ENCODE measurements at places on chromosomes 5 and 9. TPM values are rescaled to one million over a fixed set of nuclear protein-coding genes. Genes with fewer than 3 reads are reported as not detected.

GRCh38 chr9:10055886-10056395, 556.9 kb downstream of the PTPRD start:
- no peak for DNase-seq

DNA sequence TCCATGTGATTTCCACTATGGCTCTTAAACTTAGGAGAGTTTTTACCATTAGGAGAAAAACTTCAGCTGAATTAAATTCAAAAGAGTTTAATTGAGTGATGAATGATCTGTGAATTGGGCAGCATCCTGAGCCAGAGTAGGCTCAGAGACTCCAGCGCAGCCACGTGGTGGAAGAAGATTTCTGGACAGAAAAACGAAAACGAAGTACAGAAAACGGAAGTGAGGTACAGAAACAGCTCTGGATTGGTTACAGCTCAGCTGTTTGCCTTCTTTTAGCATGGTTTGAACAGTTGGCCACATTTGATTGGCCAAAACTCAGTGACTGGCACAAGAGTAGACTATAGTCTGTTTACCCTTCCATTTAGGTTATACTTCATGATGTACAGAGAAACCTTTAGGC, 69.2 kb upstream of the PLPP1 start:
- DNase-seq, result no peak

DNA sequence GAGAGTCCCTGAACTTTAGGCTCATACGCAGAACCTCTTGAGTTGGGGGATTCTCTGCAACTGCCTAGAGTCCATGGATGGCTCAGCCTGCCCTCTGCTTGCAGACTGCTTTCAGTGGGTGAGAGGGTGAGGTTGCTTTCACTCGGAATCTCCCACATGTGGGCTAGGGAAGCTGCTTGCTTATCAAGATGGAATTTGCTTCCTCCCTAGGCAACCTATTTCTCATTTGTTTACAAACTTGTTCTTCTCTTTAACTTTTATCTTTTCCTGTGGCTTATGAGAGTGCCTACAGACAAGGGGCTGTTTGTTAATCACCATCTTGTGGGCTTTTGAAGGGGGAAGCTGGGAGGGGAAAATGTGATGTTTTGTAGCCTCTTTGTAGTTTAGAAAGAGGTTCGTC, 10.0 kb downstream of the TLE4 start:
- no peak for DNase-seq

GRCh38 chr5:134432677-134433359, 21.1 kb upstream of the CDKN2AIPNL start:
- no peak for DNase-seq

- DNase-seq, result no peak
Observed at GRCh38 chr9:134693011-134693410, 51.4 kb downstream of the COL5A1 start.

- DNase-seq, result no peak
Observed at GRCh38 chr5:22926574-22926973, 73.4 kb upstream of the CDH12 start.

DNA sequence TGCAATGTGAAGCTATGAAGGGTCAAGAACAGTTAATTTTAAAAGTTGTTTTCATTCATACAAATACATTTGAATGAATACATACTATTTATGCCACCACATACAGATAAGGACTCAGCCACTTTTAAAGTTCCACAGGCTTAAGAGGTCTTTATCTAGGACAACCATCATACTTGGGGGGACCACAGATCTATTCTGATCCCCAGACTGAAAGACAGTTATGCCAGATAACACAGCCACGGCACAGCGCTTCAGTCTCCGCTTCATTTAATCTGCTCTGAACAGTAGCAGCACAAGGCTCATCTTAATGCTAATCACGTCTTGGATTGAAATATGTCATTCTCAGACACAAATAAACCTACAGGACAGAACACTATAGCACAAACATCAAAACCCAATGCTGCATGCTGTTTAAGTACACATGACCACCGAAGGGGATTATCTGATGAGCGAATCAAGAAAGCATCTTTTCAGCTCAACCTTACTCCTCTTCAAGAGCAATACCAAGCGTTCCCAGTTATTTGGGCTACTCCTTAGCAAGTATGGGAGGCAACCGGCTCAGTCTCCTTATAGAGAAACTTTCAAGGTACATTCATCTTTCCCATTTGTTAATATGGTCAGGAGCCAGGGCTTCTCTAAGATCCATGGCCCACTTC, 33.3 kb downstream of the PUM3 start:
- no peak for DNase-seq

- no peak for DNase-seq
Observed at GRCh38 chr9:4495537-4495936, 5.3 kb downstream of the SLC1A1 start.

DNA sequence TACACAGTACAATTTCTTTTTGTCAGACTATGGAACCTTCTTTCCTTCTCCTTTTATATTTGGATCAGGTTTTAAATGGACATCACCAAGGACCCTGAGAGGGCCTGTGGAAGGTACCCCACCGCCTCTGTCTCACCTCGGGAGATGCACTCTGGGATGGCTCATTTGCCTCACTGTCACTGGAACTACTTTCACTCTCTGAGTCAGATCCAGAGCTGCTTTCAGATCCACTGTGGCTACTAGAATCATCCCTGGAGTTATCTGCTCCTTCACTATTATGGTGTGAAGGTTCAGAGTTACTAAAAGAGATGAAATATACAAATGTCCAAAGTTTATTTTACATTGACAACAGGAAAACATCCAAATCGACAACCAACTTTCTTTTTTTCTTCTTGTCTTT, 24.6 kb downstream of the LEAP2 start:
- no peak for DNase-seq

DNA sequence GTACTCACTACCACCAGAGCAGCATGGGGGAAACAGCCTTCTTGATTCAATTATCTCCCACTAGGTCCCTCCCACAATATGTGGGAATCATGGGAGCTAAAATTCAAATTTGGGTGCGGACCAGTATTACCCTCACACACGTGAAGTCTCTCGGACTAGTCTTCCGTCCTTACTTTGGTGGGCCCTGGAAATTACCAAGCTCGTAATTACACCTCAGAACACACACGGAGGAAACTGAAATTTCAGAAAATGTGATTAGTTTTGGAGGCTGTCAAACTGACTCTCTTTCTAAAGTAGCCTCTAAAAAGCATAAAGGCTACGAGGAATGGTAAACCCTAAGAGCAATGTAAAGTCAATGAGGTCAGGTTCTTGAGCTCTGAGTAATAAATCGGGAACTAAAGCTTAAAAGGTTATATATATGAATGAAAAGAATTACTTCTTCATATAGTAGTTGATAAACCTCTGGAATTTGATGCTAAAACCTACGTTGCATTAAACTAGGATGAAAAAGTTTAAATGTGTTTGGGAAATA, 842 bp upstream of the FEM1C start:
- DNase-seq, result no peak

DNA sequence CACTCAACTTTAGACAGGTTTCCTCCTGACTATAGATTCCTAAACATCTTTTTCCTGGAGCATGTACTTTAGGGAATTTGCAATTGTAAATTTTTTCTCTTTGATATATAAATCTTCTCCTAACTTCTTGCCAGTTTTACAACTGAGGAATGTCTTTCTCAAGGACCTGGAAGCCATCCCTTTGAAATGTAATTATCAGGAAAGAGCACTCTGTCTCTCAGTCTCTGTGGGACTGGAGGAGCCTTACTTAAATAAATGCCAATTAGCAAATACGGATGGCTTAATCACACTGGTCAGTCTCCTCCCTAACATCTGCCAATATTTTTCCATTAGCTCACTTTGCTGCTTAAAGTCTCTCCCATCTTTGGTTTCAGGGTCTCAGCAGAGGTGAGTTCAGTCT, 344.3 kb upstream of the ARRDC3 start:
- DNase-seq, result no peak

- no peak for DNase-seq
Observed at GRCh38 chr5:133741396-133741795, 129.1 kb upstream of the FSTL4 start.

DNA sequence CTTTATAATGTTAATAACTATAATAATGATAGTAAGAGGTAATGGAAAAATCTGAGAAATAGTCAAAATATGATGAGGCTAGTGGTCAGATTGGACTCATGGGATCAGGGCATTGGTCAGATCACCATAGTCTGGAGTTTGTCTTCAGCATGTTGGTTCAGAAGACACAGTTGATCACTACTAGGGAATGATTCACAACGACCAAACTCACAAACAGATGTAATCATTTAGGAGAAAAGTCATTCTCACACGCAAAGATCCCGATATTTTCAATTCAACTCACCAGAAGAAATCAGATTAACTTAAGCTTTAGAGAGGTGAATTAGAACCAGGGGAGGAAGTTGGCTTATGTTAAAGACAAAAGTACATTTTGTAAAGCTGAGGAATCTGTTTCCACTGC, 131.8 kb downstream of the LURAP1L start:
- DNase-seq, result no peak

- DNase-seq, result no peak
Observed at GRCh38 chr9:104983491-104983890, 55.5 kb upstream of the ABCA1 start.

GRCh38 chr5:159005062-159005461, 94.7 kb downstream of the EBF1 start:
- no peak for DNase-seq

DNA sequence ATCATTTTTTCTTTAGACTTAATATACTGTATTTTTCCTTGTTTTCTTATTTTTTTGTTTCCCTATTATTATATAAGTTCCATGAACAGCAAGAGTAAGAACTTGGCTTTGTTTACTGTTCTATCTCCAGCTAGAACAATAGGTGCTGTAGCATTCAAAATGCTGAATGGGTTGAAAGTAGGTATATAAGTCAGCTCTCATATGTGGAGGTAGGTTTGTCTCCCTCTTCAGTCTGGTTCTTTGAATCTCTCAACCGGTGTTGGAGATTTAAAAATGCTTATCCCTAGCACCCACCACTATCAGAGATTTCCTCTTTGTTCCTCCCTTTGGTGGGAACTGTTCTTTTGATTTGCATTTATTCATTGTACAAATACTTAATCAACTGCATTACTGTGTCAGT, 87.5 kb upstream of the FSD1L start:
- DNase-seq, result no peak

DNA sequence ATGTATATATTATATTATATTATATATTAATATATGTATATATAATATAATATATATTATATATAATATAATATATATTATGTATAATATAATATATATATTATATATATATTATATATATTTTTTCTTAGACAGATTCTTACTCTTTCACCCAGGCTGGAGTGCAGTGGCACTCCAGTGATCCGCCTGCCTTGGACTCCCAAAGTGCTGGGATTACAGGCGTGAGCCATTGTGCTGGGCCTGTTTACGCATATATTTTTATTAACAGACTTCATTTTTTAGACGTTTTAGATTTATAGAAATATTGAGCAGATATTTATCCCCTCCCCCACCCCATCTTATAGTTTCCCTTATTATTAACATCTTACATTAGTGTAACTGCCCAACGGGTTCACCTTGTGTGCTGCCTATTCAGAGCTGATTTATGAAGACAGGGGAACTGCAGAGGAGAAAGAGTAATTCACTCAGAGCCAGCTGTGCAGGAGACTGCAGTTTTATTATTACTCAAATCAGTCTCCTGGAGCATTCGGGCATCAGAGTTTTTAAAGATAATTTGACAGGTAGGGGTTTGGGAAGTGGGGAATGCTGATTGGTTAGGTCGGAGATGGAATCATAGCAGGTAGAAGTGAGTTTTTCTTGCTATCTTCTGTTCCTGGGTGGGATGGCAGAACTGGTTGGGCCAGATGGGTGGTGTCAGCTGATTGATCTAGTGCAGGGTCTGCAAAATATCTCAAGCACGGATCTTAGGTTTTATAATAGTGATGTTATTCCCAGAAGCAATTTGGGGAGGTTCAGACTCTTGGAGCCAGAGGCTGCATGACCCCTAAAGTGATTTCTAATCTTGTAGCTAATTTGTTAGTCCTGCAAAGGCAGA, 93.4 kb downstream of the UNC13B start:
- no peak for DNase-seq

- DNase-seq, result no peak
Observed at GRCh38 chr5:18720002-18720401, 1085.7 kb downstream of the TAF11L14 start.

- DNase-seq, result no peak
Observed at GRCh38 chr5:72426019-72426418, 81.2 kb downstream of the ZNF366 start.

DNA sequence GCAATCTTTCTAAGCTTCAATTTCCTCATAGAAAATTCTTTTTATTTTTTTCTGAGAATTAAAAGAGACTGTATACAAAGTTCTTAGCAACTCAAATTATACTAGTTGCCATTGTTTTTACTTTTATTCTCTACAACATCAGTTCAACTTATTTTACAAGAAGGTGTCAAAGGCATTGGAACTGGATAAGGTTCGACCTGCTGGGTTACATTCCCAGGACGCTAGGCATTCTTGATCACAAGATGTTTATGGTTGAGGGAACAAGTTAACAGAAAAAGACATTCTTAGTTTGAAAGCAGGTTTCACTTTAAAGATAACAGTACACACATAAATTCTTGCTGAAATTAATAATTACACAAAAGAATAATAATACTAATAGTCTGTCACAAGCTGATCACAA, 163.5 kb upstream of the SNX2 start:
- DNase-seq, result no peak

DNA sequence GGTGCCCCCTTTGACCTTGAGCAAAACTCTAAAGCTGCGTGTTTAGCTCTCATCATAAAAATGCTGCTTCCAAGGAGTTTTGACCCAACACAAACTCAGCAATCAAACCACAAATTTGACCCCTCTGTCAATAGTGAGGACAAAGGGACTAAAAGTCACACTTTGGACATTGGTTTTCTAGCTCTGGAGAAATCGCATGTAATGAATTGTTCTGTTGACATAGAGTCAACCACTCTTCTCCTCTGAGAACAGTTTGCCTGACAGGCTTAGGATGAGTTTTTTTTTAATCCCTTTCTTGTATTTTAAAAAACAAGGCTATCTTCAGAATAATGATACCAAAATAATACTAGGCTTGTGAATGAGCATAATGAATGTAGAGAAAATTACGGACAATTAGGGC, 61.1 kb upstream of the MAN2A1 start:
- DNase-seq, result no peak

Gene TGFBI
- total RNA-seq, result 26.8 TPM

Gene SEMA5A
- 20.3 TPM for total RNA-seq

Gene UNC5A
- total RNA-seq, result 0.16 TPM

Gene ADAMTSL2
- 2.7 TPM for total RNA-seq

Gene SLC9A3
- total RNA-seq, result 272 TPM

Gene DNAJC25
- 7.7 TPM for total RNA-seq

Gene OR1Q1
- total RNA-seq, result not detected

Gene PCDHB14
- total RNA-seq, result 6.1 TPM

Gene SLC34A1
- not detected for total RNA-seq

Gene PRUNE2
- 437 TPM for total RNA-seq

Gene IZUMO3
- total RNA-seq, result not detected

Gene RNF183
- 0.35 TPM for total RNA-seq
